ENCODE measurements at places on chromosomes 16 and 17. TPM values are rescaled to one million over a fixed set of nuclear protein-coding genes. Genes with fewer than 3 reads are reported as not detected.

TP53TG3 gene
- not detected for total RNA-seq

SHISA9 gene
- total RNA-seq, result not detected

NPB gene
- total RNA-seq, result 0.28 TPM

SEPTIN12 gene
- not detected for total RNA-seq

MRPL12 gene
- 14.1 TPM for total RNA-seq

DNAI2 gene
- total RNA-seq, result not detected

SLC5A2 gene
- under 0.01 TPM for total RNA-seq

EVI2B gene
- total RNA-seq, result 0.09 TPM

MT4 gene
- not detected for total RNA-seq

OTOA gene
- total RNA-seq, result 0.09 TPM

HASPIN gene
- total RNA-seq, result 7.9 TPM

IL34 gene
- total RNA-seq, result 0.63 TPM

RAB37 gene
- total RNA-seq, result 0.27 TPM

TRPV3 gene
- not detected for total RNA-seq

MYOCD gene
- total RNA-seq, result not detected

AURKB gene
- 35.2 TPM for total RNA-seq

CDH1 gene
- not detected for total RNA-seq

All from endothelial cell of coronary artery (primary cell).